ENCODE measurements at places on chromosomes 12 and 14. TPM values are rescaled to one million over a fixed set of nuclear protein-coding genes. Genes with fewer than 3 reads are reported as not detected.
A peak's percentile ranks its signal among the peaks of the same experiment; 100 is the strongest.

DNA sequence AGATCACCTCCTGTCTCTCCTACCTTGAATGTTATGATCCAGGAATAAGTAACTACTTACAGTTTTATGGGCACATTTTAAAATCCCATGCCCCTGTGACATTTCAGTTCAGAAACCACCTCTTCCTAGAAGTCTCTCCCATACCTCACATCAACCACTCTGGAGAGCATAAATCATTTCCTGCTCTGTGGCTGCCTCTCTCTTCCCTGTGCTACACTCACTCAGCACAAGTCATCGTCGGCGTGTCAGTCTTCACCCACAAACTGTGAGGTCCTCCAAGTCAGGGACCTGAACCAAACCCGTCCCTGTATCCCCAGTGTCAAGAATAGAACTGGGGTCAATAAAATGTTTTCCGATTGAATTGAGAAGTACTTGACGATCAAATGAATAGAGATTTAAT is 863.3 kb downstream of the BCL11B start:
- no peak for DNase-seq

GRCh38 chr14:51846631-51847488 is 13.6 kb upstream of the GNG2 start:
- DNase-seq: peak; percentile 57

DNA sequence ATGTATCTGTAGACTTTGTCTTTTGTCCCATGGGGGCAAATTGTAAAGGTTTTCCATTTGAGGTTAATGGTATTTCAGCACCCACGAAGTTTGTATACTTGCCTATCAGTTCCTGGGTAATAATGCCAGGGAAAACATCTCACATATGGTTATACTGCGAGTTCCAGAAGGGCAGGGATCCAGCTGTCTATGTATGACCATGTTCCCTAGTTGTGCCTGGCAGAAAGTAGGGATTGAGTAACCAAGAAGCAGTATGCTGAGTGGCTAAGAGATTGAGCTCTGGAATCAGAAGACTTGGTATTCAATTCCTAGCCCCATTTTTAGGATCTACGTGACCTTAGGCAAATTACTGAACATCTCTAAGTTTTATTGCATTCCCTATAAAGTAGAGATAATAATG is 173.2 kb upstream of the PWP1 start:
- DNase-seq: no peak

DNA sequence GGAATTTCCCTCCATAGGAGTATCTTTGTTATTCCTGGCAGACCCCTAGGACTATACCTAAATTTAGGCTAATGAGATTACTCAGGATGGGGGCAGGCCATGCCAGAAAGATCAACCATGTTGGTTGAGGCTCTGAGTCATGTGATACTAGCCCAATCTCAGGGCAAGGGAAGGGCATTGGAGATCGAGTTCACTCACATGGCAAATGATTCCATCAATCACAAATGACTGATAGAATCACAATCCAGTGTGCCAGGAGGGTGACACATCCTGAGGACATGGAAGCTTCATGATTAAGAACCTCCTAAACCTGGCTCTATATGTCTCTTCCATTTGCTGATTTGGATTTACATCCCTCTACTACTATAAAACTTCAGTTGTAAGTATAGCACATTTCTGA is 182.3 kb downstream of the NTF3 start:
- DNase-seq: no peak

DNA sequence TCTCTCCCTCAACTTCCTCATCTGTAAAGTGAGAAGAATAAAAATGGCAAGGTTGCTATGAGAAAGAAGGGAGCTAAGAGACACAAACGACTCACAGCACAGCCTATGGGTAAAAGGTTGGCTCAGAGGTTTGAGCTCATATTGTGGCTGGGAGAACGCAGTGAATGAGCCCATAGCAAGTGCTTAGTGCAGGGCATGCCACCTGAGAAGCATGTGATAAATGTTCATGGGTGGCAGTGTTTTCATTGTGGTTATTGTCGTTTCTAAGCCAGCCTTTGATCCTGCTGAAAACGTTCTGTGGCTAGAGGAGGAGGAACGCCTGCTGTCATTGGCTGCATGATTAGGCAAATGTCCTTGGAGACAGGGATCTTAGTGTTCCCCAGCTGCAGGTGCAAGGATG is 150.4 kb downstream of the KSR2 start:
- DNase-seq: no peak

GRCh38 chr12:96053476-96054243 is 18.3 kb upstream of the LTA4H start:
- DNase-seq: no peak

- no peak for DNase-seq
These were observed 2.4 kb downstream of the ANKRD13A start for GRCh38 chr12:110001596-110001995.

GRCh38 chr12:54415221-54415929 is 3.7 kb downstream of the ITGA5 start:
- peak; percentile 63 for DNase-seq

DNA sequence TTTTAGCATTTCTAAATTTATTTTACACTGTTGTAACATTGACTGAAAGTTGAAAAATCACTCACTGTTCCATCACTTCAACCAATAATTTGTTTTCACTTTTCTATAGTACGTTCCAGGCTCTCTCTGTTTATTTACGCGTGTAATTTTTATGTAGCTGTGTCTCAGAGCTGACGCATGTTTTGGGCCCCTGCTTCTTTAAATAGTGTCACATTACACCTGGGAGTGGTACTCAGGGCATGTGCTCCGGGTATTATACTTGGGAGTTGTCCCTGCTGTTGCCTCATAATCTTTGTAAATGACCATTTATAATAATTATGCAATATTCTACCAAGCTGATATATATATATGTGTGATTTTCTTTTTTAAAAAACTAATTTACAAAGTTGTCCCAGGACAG is 132.8 kb upstream of the CPM start:
- no peak for DNase-seq

- no peak for DNase-seq
These were observed 9.4 kb downstream of the PSMB5 start for GRCh38 chr14:23025151-23025814.

GRCh38 chr12:111841236-111841749 is 735 bp upstream of the MAPKAPK5 start:
- DNase-seq: no peak

DNA sequence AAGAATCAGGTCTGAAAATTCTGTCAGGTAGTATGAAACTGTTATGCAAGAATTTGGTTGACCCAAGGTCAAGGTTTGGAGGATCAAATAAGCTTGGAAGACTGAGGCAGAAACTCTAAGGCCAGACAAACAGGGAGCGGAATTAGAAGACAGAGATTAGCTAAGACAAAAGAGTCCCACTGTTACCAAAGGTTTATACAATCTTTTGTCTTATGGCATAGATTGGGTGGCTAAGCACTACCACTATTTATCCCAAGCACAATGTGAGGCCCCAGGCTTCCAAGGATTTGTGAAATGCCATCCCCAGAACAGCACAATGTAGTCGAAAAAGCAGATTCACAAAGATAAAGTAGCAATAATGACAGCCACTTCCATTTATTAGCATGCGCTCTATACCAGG is 311.2 kb downstream of the SEC23A start:
- DNase-seq: no peak

DNA sequence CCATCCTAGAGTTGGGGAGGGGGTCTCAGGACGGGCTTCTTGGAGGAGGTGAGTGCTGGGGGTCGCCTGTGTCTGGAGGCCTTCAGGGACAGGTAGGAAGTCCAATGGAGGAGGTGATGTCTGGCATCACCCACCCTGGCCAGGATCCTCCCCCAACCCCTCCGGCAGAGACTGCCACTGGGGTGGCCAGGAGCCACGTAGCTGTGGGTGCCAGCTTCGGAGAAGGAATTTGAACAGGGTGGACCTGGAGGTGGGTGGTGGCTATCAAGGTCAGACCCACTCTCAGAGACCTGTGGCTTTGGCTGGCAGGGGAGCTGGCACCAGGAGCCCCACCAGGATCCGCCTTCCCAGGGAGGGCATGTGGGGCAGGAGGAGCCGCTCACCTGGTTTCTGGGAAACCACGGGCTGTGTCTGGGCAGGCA is 9.1 kb downstream of the CEP170B start:
- no peak for DNase-seq

- DNase-seq: no peak
These were observed 54.6 kb downstream of the SPTLC2 start for GRCh38 chr14:77561881-77562280.

GRCh38 chr12:109523504-109523903 is 46.1 kb downstream of the UBE3B start:
- peak; percentile 50 for DNase-seq

- DNase-seq: no peak
These were observed 36.1 kb downstream of the KCTD10 start for GRCh38 chr12:109440851-109441490.

GRCh38 chr12:64824130-64824499 is 332 bp upstream of the TBC1D30 start:
- DNase-seq: no peak

GRCh38 chr12:107571492-107571891 is 114.1 kb upstream of the PWP1 start:
- DNase-seq: no peak

- DNase-seq: no peak
These were observed 425.9 kb downstream of the FSCB start for GRCh38 chr14:44081146-44081545.

DNA sequence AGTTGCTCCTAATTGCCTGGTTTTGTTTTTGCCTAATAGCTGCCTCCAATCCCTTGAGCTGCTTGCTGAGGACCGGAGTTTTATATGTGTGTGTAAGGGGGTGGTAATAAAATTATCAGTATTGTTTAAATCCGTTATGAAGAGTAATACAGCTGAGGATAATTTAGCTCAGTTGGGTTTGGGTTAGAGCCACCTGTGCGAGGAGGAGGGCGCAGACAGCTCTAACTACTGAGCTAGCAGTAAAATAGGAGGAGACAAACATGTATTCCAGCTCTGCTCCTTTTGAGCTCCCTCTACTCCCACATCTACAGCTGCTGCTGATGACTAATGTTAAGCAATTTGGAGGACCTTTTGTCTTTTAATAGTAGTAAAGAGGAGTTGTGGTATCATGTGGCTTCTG is 61.5 kb downstream of the SPATS2 start:
- DNase-seq: peak; percentile 24

- no peak for DNase-seq
These were observed 37.4 kb upstream of the BATF start for GRCh38 chr14:75484711-75485429.

- DNase-seq: no peak
These were observed 28.2 kb downstream of the FOXN3 start for GRCh38 chr14:89388853-89389252.

GRCh38 chr14:74988131-74988530 is 14.6 kb upstream of the EIF2B2 start:
- peak; percentile 48 for DNase-seq

DNA sequence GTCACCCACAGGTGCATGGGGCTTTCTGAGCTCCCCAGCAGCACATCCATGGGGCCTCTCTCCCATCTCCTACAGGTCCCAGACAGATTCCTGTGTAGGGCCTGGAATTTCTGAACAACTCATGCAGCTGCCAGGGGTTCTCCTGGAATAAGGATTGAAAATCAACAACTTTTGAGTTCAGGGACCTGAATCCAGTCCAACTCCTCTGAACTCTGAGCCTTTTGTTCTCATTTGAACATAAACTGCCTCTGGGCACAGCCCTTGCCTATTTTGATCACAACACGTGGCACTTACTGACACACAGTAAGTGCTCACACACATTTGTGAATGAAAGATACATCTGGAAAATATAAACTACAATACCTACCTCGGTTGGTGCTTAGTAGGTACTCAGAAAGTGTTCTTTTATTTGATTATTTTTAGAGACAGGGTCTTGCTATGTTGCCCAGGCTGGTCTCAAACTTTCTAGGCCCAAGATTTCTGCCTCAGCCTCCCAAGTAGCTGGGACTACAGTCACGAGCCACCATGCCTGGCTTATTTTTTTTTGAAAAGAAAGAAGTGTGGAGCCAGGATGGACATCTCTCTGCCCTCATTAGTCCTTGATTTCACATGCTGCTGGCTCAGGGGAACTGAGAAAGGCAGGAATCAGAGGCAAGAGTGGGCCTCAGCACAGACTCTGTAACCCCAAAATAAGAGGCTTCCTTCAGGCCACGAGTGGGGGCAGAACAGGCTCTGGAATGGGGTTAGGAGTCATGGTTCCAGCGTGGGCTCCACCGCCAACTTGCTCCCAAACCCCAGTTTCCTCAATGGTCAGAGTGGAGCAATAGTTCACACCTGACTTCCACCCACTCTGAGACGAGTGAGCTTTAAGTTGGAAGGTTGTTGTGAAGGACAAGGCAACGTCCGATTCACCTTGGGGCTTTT is 27.0 kb downstream of the SYNE3 start:
- peak; percentile 62 for DNase-seq

DNA sequence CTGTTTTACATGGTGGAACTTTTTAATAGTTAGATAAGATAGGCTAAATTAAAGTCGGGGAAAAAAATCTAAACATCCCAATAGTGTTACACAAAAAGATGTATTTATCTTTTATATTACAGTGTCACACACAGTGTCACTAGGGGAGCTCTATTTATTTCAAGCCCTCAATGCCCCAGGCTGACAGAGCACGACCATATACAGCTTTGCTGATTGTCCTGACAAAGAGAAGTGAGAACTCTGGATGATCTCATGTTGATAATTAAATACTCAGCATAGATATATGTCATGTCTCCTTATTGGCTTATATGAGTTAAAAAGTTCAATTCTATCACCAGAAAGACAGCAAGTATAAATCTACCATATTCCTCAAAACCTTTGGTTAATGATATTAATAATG is 594.3 kb downstream of the LRFN5 start:
- no peak for DNase-seq

PLEKHD1 gene
- total RNA-seq: 0.21 TPM

SYCP3 gene
- total RNA-seq: not detected

NRXN3 gene
- total RNA-seq: 2.9 TPM

TSPAN8 gene
- total RNA-seq: 0.51 TPM

P2RX4 gene
- 11.4 TPM for total RNA-seq

CBX5 gene
- 77.2 TPM for total RNA-seq

GLIPR1L1 gene
- not detected for total RNA-seq

TCL1B gene
- not detected for total RNA-seq

SLC16A7 gene
- 26.2 TPM for total RNA-seq

PNMA1 gene
- total RNA-seq: 20.9 TPM

OR4Q3 gene
- not detected for total RNA-seq

OTUB2 gene
- total RNA-seq: 0.41 TPM

TPH2 gene
- 0.10 TPM for total RNA-seq

SYNE3 gene
- 15.2 TPM for total RNA-seq

ACRBP gene
- 1.5 TPM for total RNA-seq

RBP5 gene
- total RNA-seq: 1.8 TPM

ESPL1 gene
- 8.9 TPM for total RNA-seq

SERPINA10 gene
- not detected for total RNA-seq

CLEC2D gene
- total RNA-seq: 12.4 TPM

NOXRED1 gene
- total RNA-seq: not detected

All from tongue (tissue), 3 donors.